T-helper 1 cell (primary cell): ENCODE measurements at places on chromosomes 11 and 22.

DNA sequence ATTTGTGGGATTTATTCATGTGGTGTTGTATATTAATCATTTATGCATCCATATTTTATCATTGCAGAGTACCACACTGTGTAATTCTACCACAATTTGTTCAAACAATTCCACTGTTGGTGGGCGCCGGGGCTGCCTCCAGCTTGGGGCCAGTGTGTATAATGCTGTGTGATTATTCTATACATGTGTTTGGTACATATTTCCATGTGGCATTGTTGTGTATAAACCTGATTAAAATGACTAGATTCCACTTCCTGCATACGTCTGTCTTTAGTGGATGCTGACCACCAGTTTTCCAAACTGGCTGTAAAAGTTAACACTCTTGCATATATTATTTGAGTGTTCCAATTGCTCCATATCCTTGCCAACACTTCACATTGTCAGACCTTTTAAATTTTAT is 1213.8 kb downstream of the TBC1D22A start:
- no peak for DNase-seq

- DNase-seq: no peak
These were observed 478.8 kb upstream of the RAG2 start for GRCh38 chr11:37076866-37077265.

GRCh38 chr11:19777039-19777376 is 64.4 kb downstream of the NAV2 start:
- no peak for DNase-seq

DNA sequence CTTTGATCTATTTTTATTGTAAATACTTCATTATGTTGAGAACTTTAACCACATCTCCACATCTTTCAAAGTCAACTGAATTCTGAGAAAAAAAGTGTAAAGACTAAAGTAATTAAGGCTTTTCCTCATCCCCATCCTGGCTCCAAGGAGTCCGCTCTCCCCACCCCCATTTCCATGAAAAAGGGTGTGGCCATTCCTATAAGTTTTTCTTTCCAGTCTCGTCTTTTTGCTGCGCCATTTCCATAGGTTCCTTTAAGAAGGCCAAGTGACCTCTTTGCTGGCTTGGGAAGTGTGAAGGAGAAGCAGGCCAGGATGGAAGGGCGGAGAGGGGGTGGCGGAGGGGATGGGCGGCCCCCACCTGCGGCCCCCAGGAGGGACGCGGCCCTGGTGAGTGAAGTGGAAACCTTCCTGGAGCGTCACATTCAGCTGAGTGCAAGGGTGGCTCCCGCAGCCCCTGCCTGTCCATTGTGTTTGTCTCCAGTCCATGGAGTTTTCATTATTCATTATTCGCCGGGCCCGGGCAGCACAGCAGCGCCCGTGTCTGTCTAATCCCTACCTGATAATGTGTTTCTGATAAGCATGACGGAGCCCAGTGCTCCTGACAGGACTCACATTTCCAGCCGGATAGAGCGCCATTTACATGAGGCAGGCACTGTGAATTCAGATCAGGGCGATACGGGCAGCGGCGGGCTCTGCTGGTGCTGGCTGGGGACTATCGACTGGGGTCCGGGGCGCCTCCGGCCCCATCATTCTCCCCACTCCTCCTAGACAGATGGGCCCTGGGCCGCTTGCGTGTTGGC is 739.8 kb downstream of the OPCML start:
- no peak for DNase-seq

GRCh38 chr11:128398517-128399250 is 188.7 kb downstream of the ETS1 start:
- DNase-seq: no peak
